WERI-Rb-1 (cell line): ENCODE measurements at places on chromosomes 13 and 19.
A peak's percentile ranks its signal among the peaks of the same experiment; 100 is the strongest.

GRCh38 chr13:106484084-106484483 is 51.4 kb downstream of the EFNB2 start:
- no peak for DNase-seq

GRCh38 chr19:48354332-48354992 is 9.3 kb downstream of the TMEM143 start:
- no peak for DNase-seq

GRCh38 chr13:111883571-111884343 is 183.2 kb upstream of the SOX1 start:
- no peak for DNase-seq

DNA sequence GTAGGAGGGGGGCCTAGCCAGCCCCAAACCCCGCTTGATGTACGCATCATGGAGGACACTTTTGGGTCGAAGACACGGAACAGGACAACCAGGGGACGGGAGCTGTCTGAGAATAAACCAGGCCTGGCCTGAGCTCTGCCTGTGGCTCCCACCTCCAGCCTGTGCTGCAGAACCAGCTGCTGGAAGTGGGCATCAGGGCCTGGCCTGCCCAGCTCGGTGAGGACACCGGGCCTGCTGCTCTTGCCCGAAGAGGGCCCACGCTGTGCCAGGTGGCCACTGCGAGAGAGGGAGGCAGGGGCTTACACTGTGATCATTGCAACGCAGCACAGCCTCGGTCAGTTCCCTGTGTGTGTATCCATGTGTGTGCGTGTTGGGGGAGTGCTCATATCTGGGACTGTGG is 34.6 kb downstream of the CEBPG start:
- DNase-seq, result no peak

- DNase-seq, result no peak
Measured at GRCh38 chr13:34533941-34534340, 408.1 kb upstream of the NBEA start.

DNA sequence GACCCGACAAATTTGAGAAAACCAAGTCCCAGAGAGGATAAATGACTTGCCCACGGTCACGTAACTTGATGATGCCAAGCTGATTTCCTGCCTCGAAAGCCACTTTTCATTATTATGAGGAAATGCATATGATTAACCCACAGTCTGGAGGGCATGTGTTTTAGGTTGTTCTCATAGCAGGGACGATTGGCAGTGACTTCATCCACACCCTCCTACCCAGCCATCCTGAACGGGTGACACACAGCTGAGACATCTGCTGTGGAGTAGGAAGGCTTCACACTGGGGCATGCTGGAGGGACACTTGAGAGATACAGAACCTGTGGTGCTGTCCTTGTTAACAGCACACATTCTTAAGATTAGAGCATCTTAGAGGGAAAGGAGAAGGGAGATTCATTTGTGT is 65.4 kb upstream of the WDFY2 start:
- DNase-seq, result no peak

DNA sequence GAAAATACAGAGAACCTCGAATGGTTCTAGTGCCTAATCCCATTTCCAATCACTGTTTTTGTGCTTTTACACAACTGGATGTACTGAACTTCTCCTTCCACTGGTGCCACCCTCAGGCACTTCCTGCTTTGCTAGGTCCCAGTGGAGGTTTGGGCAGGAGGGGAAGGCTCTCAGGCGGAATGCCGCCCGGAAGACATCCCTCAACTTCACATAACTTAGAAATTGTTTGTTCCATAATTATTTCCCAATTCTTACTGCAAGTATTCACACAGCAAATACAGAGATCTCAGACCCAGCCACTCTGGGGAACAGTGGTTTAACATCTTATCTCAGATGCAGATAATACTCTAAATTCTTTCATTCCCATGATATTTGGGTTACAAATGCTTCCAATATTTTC is 195.7 kb upstream of the IPO5 start:
- DNase-seq, result no peak

DNA sequence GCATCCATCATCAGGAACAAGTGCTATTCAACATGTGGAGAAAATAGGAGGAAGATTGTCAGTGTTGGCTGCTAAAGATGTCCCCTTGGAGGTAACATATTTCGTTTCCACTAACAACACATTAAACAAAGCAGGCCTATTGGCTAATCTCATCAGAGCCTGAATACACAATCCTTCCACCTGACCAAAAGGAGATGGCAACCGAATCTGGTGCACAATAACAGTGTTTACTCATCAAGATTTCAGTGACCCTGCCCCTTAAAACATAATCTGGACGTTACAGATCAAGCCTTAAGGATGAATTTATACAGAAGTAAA is 582.5 kb downstream of the EFNB2 start:
- no peak for DNase-seq

GRCh38 chr13:67117010-67117550 is 113.1 kb downstream of the PCDH9 start:
- no peak for DNase-seq

GRCh38 chr19:38056646-38057045 is 149.6 kb downstream of the SIPA1L3 start:
- DNase-seq, result no peak

GRCh38 chr13:28864544-28864943 is 44.4 kb downstream of the MTUS2 start:
- DNase-seq, result no peak

DNA sequence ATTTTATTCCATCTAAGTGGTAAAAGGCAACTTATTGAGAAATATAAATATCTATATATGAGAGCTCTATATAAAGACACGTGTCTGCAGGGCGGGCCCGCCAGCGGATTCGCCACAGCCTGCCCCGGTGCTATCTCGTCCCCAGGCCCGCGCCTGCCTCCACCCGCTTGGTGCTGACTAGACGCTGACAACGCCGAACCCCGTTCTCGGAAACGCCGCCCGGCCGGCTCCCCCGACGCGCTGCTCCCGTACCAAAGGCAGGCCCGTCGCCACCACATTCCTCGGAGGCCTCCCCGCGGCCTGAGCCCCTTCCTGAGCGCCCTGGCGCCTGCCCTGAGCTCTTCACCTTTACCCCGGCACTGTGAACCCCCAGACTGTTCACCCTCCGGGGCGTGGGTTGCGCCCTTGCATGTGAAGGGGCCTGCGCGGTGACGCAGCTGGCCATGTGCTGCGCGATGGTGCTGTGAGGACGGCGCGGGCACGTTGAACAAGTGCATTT is 6.0 kb downstream of the PLEKHJ1 start:
- no peak for DNase-seq

GRCh38 chr19:2462635-2463421 is 6.1 kb upstream of the LMNB2 start:
- DNase-seq, result peak; percentile 62

GRCh38 chr13:24134231-24134630 is 26.3 kb upstream of the SPATA13 start:
- no peak for DNase-seq

DNA sequence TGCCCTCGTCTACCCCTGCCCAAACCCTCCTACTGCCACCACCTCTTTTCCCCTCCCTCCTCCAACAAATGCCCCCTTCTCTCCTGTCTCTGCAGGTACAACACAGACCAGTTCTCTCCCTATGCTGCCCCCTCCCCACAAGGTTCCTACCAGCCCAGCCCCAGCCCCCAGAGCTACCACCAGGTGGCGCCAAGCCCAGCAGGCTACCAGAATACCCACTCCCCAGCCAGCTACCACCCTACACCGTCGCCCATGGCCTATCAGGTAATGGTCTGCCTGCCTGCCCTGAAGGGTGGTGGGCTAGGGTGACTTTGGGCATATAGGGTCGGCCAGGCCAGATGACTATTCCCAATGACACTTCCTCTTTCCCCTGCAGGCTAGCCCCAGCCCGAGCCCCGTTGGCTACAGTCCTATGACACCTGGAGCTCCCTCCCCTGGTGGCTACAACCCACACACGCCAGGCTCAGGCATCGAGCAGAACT is 6.5 kb upstream of the TIMM50 start:
- DNase-seq, result peak; percentile 84

GRCh38 chr13:67200605-67201004 is 29.5 kb downstream of the PCDH9 start:
- no peak for DNase-seq

DNA sequence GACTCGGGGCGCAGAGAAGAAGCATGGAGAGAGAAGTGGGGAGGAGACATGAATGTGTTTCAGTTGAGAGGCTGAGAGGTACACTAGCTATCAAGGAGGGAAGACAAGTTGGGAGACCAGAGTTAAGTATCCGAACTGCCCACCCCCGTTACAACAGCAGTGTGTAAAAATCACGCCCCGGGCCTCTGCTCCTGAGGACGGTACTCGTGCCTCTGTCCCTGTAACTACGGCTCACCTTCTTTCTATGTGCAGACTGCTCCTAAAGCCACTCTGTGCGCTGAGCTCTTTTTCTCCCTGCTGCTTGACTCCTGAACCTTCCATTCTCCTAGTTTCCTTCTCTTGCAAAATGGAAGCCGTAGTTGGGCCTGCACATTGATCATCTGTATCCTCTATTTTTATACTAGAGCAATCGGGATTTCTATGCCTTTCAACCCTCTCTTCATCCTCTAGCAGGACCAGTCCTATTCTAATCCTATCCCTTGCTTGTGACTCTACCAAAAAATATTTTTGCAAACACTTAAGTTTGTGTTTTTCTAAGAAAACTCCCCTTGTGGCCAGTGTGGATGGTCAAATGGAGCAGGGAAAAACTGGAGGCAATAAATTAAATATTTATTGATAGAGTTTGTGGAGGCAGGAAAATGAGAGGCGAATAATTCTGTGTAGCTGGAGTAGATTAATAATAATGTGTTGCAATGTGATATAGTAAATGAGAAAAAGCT is 569 bp downstream of the POLR1D start:
- DNase-seq, result no peak

GRCh38 chr19:41431426-41432386 is 4.5 kb upstream of the B3GNT8 start:
- DNase-seq, result no peak

DNA sequence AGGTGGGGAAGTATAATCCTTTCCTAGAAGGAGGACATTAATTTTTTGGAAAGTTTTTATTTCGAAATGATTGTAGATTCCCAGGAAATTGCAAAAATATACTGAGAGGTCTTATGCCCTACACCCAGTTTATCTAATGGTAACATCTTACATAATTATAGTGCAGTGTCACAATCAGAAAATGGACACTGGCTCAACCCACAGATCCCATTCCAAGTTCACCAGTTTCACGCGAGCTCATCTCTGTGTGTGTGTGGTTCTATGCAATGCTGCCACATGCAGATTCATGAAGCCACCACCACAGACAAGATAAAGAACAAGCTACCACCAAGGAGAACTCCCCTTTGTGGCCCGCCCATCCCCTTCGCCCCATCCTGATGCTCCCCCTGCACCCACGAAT is 24.4 kb downstream of the IL17D start:
- DNase-seq, result no peak

GRCh38 chr19:17989425-17990094 is 18.4 kb upstream of the ARRDC2 start:
- no peak for DNase-seq

- DNase-seq, result no peak
Measured at GRCh38 chr19:31890230-31890629, 455.2 kb upstream of the ZNF507 start.

- DNase-seq, result no peak
Measured at GRCh38 chr19:16566161-16566560, 6.1 kb downstream of the SLC35E1 start.

DNA sequence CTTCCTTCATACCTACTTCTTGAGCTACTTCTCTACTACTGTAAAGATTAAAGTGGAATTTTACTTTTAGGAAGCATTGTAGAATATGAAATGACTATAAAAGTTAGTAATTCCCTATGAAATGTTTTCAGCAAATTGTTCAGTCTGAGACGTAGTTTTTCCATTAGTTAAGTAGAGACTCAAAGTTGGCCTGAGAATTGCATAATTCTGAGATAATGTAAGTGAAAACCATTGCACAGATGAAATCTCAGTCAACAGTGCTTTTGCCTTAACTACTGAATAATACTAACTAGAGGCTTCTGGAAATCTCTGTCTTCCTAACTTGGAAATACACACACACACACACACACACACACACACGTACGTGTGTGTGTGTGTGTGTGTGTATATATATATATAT is 125.9 kb downstream of the FGF14 start:
- no peak for DNase-seq

DNA sequence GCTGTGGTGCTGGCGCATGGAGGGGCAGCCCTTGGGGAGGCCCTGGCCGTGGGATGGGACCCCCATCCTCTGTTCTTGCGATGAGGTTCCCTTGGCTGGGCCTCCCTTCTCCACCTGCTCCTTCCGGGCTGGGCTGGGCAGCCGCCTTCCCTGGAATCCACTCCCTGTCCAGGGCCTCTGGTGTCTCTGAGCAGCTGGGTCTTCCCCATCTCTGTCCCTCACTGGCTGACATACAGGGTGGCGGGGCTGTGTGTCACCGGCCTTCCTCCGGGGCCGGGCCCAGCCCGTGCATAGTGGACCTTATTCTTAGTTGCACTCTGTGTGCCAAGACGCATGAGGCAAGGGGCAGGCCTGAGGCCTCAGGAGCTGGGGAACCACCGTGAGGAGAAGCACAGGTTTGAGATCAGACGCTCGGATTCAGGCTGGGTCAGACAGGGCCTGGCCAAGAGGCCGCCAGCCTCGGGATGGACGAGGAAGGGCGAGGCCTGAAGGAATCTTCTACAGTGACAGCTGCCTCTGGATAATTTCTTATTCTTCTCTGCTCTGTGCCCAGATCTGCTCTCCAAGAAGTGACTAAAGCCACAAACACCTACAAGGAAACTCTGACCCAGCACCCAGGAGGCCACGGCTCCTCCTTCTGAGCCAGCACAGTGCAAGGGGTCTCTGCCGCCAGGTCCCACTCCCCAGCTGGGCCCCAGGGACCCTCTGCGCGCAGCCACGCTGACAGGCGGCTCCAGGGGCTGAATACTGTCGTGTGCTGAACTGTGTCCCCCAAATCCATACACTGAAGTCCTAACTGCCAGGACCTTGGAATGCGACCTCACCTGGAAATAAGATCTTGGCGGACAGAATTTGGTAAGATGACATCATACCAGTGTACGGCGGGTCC is 11.0 kb downstream of the SGTA start:
- no peak for DNase-seq

GRCh38 chr13:28872427-28873176 is 52.5 kb downstream of the MTUS2 start:
- no peak for DNase-seq

DNA sequence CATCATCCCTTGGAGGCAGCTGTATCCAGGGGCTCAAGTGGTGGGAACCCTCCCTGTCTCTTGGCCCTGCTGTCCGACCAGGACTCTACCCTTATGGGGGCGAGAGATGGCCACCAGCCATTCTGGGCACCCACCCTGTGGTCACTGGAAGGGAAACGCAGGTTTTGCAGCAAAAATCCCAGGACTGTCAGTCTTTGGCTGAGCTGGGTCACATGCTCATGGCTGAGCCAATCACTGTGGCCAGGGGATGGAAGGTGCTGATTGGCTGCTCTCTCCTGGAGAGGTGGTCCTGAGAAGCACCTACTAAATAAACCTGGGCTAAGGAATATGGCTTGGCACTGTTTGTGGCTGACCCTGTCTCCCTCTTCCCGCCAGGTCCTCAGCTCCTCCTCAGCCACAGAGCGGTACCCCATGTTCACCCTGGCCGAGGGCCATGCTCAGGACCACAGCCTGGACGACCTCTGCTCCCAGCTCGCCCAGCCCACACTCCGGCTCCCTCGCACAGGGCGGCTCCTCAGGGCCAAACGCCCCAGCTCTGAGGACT is 8.9 kb downstream of the ATG4D start:
- DNase-seq, result peak; percentile 71
